CD4-positive, CD25-positive, alpha-beta regulatory T cell (primary cell): ENCODE measurements at places on chromosomes 2 and 18. TPM values are rescaled to one million over a fixed set of nuclear protein-coding genes. Genes with fewer than 3 reads are reported as not detected.

FAM110C gene
- total RNA-seq, result 4.9 TPM

GMCL1 gene
- 32.3 TPM for total RNA-seq

IL36RN gene
- not detected for total RNA-seq

ASPRV1 gene
- 1.7 TPM for total RNA-seq

KCNJ13 gene
- not detected for total RNA-seq

IMPA2 gene
- 5.1 TPM for total RNA-seq

AKAIN1 gene
- total RNA-seq, result not detected

MEP1B gene
- total RNA-seq, result 0.42 TPM

REG3A gene
- not detected for total RNA-seq

ST8SIA5 gene
- not detected for total RNA-seq

EGR4 gene
- total RNA-seq, result 0.69 TPM

NEUROD1 gene
- total RNA-seq, result not detected

REG3G gene
- total RNA-seq, result not detected

GCG gene
- not detected for total RNA-seq

IL36B gene
- total RNA-seq, result not detected

SELENOI gene
- total RNA-seq, result 42.8 TPM

MC4R gene
- not detected for total RNA-seq
